ENCODE measurements at places on chromosomes 1 and 21. TPM values are rescaled to one million over a fixed set of nuclear protein-coding genes. Genes with fewer than 3 reads are reported as not detected.

GRCh38 chr1:84724128-84724860, 34.0 kb upstream of the SSX2IP start:
- DNase-seq: no peak

DNA sequence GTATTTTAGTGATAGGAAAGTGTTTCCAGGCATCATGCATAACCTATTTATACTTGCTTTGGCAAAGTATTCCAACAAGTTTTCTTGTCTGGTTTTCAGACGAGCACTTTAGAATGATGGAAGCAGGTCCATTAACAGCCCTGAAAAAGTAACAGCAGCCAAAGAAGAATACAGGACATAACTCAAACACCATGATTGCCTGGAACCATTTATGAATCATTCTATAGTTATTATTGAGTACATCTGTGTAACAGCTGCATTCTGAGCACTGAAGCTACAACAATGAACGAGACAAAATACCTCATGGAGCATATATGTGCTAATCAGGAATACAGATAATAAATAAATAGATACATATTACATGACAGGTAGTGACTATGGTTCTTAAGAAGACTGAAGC, 12.6 kb downstream of the IL10RB start:
- no peak for DNase-seq

GRCh38 chr1:197633447-197634078, 141.7 kb downstream of the DENND1B start:
- DNase-seq: no peak

- no peak for DNase-seq
Observed at GRCh38 chr1:31218705-31219104, 21.0 kb downstream of the NKAIN1 start.

DNA sequence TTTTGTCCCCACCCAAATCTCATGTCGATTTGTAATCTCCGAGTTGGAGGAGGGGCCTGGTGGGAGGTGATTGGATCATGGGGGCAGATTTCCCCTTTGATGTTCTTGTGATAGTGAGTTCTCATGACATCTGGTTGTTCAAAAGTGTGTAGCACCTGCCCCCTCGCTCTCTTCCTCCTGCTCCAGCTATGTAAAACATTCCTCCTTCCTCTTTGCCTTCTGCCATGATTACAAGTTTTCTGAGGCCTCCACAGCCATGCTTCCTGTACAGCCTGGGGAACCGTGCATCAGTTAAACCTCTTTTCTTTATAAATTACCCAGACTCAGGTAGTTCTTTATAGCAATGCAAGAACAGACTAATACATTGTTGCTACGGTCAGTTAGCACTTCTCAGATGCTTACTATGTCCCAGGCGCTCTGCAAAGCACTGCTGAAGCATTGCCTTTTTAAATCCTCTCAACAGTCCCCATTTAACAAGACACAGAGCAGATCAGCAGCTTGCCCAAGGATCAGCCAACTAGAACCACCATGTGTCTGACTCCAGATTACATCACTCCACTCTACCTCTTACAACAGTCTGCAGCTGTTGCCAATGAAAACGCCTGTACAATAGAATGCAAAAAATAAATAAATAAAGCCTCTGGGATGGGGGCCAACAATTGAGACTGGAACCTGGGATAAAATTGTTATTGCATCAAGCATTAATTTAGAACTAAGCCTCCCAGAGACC, 52.4 kb upstream of the USP1 start:
- DNase-seq: peak; percentile 15

DNA sequence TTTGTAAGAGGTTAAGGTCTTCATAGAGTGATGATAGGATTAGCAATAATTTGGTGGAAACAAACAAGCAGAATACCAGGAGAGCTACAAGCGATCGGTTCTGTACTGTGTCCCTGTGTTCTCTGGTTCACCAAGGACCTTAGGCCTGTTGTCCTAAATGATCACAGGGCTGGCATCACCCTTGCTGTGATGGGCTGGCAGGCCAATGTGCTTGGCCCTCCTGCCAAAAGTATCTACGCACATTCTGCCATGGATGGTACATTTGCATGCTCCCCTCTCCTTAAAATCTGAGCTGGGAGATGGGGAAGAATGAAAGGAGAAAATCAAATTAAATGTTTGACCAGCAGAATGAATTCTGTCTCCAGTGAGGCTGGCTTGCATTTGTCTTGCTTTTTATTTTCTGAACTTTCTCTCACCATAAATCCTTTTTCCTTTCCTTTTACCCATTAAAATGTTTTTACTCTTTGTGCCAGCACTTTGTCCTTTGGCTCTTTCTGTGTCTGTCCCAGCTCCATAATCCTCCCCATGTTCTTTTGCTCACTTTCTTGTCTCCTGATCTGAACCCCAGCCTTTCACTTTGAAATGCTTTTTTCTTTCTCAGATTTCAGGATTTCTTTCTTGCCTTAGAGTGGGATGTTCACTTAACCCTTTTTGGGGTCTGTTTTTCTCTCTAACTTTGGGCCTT, 51.7 kb downstream of the PBX1 start:
- no peak for DNase-seq

GRCh38 chr1:22872981-22873664, 99.5 kb downstream of the LACTBL1 start:
- DNase-seq: peak; percentile 84

- no peak for DNase-seq
Observed at GRCh38 chr1:164836614-164837018, 277.6 kb downstream of the PBX1 start.

- peak; percentile 36 for DNase-seq
Observed at GRCh38 chr1:204493145-204493983, 1.2 kb downstream of the PIK3C2B start.

DNA sequence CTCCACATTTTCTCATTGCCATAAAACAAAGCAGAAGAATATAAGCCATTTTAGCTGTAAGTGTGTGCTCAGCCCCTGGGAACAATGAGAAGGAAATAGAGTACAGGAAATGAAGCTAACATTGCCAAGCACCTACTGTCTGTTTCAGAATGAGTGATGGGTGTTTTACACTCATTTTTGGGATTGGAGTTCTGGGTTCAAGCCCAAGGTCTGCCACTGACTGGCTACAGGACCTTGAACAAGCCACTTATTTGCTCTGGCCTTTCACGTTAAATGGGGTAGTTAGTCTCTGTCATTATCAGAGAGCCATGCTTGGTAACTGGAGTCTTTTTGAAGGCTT, 80.7 kb upstream of the KAZN start:
- DNase-seq: no peak

GRCh38 chr1:170414989-170415709, 116.8 kb upstream of the GORAB start:
- no peak for DNase-seq

DNA sequence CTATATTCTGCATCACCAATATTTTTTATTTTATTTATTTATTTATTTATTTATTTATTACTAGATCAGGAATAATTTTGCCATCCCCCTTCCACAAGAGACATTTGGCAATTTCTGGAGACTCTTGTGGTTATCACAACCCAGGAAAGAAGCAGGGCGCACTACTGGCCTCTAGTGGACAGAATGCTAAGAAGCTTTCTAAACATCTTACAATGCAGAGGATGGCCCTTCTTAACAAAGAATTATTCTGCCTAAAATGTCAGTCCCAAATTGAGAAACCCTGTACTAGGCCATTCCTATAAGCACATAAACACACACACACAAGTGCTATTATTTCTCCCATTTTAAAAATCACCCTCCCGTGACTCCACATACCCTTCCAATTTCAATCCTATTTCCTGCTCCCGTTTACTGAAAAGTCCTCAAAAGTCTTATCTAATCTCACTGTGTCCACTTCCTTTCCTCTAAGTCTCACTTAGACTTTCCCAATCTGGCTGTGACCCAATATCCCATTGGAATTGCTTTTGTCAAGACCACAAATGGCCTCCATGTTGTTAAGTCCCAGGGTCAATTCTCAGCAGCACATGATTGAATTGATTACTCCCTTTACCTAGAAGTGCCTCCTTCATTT, 43.7 kb upstream of the RNF11 start:
- DNase-seq: peak; percentile 64

GRCh38 chr1:212667223-212668139, 32.2 kb downstream of the BATF3 start:
- DNase-seq: peak; percentile 38

DNA sequence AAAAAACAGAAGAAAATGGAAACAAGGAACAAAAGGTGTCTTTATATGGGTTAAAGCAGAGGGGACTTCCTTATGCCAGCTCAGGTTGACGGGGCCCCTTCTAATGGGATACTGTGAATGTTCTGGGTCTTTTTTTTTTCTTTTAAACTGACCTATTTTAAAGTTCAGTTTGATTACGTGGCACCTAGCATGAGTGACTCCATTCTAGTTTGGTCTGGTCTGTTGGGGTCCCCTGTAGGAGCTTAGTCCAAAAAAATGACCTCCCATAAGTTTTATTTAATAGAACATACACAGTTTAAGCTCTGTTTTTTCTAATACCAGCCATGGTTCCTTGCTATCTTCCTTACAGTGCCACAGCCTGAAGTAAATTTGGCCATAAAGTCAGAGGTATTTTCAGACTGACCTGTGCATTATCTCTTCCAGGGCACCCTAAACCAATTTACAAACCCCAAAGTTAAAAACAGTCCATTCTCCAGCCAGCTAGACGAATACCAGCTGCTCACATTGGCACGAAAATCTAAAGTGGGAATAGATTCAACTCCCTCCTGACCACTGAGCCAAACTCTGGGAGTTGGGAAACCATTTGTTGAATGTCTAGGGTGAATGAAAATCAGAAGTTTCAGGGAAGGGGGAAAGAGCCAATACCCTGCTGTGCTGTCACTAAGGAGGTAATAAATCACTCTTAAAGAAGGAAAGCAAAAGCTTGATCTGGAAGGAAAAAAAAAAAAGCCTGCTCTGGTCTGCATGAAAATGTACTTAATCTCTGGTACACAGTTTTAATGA, 42.4 kb downstream of the AKNAD1 start:
- DNase-seq: peak; percentile 6

- no peak for DNase-seq
Observed at GRCh38 chr21:45158491-45159423, 84.4 kb downstream of the ADARB1 start.

- DNase-seq: no peak
Observed at GRCh38 chr1:78715181-78715661, 65.6 kb downstream of the IFI44 start.

DNA sequence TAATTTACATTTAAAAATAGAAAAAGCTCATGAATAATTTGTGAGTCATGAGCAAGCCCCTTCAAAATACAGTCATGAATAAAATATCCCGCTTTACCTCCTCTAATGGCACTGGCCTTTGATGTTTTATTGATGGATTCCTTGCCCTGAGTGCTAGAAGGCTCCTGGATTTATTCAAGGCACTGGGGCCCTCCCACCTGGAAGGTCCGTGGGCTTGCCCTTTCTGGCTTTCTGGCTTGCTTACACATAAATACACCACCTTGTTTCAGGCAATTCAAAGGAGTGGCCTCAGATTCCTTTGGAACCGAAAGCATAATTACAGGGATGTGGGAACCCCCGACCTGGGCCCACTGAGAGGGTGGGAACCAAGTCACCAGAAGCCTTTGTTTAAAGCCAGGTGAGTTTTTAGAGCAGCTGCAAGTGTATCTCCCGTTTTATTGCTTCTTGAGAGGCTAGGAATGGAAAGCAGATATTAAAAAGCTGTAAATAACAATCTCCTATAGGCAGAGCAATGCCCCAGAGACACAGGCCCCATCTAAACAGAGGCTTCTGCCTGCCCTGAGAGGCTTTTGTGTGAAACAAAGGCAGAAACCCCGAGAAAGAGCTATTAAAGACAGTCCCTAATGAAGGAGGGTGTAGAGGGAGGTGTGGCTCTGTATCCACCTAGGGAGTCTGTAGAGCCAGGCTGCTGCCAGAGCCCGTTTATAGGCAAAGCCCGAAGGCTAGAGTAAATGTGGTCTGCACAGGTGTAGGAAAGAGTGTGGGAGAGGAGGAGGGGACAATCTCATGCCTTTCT, 126.4 kb downstream of the FAM78B start:
- DNase-seq: no peak

DNA sequence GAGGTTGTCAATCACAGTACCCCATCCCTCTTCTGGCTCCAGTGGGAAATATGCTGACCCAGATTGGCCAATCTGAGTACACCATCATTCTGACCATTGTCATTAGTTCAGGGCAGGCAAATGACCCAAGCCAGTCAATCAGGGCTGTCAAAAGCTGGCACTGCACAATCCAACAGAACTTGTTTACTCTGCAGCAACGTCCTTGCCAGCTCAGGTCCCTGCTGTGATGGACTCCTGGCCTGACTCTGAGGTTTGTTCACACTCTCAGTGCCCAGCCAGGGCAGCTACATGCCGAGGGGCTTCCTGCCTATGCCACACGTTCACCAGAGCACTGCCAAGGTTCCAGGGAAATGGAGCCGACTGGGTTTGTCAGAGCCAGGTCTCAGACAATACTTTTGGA, 14.7 kb upstream of the OVAAL start:
- DNase-seq: no peak

DNA sequence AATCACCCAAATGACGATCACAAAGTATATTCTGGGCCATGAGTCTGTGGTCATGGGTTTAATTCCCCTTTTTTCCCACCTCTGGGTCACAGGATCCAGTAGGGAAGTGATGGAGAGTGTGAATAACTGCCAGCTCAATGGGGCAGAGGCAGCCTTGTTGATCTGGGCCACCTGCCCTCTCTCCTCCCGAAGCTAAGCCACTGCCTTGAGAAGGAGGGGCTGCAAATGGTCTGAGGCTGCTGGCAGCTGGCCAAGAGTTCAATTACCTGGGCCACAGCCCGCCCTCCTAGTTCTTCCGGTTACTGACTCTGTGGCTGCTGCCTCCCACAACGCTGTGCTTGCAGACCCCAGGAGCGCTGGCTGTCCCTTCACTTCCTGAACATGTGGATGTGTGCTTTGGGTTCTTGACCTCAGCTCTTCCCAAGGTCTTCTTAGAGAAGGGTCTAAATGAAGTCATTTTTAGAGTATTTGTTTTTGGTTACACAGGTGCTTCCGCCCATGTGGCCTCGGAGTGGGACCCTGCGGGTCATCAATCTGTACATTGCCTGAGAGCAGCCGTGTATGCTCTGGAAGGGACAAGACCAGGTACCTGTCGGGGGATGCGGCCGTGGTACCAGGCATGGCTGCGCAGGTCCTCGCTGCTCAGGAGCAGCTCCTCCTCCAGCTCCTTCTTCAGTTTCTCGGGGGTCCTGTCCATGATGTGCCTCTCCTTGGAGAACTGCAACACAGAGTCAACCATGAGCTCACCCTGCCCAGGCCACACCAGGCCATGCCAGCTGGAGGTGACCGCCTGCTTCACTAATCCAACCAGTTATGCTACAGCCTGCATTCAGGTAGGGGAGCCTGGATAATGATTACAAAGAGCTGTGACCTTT, 89.7 kb downstream of the BCAR3 start:
- peak; percentile 96 for DNase-seq

The PEX14 gene
- 15.9 TPM for polyA plus RNA-seq

The PCP4 gene
- polyA plus RNA-seq: 6.8 TPM

The KRTAP19-3 gene
- not detected for polyA plus RNA-seq

The EXTL1 gene
- 0.41 TPM for polyA plus RNA-seq

The EBNA1BP2 gene
- polyA plus RNA-seq: 39.7 TPM

The STRIP1 gene
- 15.1 TPM for polyA plus RNA-seq

The WNT2B gene
- polyA plus RNA-seq: 4.3 TPM

The RORC gene
- 10.9 TPM for polyA plus RNA-seq

The VWA5B1 gene
- polyA plus RNA-seq: 0.01 TPM

The MPL gene
- polyA plus RNA-seq: not detected

All from small intestine (tissue), 16 donors.